ENCODE measurements at places on chromosomes 3 and 15. TPM values are rescaled to one million over a fixed set of nuclear protein-coding genes. Genes with fewer than 3 reads are reported as not detected.

CD200 gene
- 45.3 TPM for total RNA-seq

OR5H15 gene
- not detected for total RNA-seq

SKOR1 gene
- total RNA-seq, result 1.3 TPM

NTRK3 gene
- 79.9 TPM for total RNA-seq

DNA sequence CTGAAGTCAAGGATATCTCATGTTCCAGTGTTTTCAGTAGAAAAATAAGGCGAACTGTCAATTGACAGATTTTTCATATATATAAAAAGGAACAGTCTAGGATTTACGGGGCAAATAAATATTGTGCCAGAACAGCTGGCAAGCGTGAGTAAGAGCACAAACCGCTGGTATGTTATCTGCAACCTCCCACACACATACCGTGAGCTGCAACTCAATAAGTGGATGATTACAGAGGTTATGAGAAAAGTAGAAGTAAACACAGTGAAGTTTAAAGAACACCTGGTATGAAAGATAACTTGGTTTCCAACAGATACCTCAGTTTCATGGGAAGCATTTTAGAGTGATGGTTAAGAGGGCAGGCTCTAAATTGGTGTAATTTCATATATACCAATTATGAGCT lies 733.4 kb downstream of the TUSC7 start:
- no peak for DNase-seq

DNA sequence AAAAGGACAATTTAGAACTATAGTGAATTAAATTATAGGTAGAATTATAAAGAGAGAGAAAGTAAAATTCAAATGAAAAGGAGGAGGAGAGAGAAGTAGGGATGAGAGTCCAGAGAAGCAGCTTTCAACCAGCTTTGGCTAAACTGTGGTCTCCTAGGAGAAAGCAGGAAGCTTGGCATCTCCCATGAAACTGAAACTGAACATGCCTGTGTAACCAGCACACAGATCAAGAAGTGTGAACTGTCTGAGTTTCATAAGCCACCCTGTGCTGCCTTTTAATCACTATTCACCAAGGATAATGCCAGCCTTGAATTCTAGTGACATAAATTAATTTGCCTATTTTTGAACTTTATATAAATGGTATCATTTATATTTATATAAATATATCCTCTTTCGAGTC lies 128.5 kb downstream of the MYRIP start:
- no peak for DNase-seq

GRCh38 chr3:21345382-21345976 lies 405.5 kb downstream of the ZNF385D start:
- DNase-seq, result no peak

- no peak for DNase-seq
Measured at GRCh38 chr3:117814975-117815374, 1105.4 kb downstream of the TUSC7 start.

DNA sequence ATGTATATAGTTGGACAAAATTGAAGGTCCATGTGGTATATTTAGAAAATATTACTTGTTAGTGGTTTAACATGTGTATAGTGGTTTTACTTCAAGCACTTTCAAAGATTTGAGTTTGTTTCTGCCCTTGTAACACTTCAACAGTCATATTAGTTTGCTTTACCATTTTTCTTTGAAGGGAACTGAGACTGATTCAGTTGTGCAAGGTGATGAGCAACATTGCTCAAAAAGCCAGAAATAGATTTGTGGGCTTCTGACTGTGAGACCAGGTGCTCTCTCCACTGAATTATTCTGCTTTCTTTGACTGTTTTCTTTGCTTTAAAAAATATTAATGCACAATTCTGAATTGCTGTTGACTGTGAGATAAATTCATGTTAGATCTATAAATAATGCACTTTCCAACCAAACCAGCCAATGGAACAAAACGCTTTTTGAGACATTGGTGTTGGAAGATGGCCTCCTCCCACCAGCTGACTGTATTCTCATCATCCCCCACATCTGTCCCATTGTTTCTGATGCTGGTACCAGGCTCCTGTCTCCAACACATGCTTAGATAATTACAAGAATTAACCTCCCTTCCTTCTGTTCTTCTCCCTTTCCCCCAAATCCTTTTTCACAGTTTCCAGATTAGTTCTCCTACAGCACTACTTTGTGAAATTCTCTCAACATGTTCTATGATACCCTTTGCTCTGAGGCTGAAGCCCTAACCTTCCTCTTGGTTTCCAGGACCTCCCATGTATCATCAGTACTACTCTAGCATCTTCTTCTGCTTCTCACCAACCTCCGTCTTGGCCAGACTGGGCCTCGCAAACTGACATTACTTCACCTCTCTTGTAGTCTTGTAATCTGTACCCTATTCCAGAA lies 27.9 kb downstream of the PLCL2 start:
- DNase-seq, result no peak

Measured in aorta (tissue), 5 donors.